ENCODE measurements at places on chromosomes 16 and 17.

DNA sequence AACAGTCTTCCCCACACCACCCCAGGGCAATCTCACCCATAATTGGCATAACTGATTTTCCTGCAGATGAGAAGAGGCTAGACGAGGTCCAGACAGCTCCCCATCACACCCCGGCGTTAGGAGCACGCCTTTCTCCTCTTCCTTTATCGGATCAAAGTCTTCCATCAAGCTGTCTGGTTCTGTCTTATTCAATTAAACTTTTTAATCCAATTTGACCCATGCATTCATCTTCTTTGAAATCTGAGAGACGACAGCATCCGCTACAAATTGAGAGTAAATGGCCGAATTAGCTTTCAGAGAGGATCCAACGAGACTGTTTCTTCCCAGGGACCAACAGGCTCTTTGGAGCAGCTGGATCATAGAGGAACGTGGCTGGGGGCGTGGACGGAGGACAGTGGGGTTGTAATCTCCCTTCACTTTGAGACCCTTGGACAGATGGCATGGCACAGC lies 44.4 kb upstream of the GPRC5B start:
- DNase-seq, result no peak

GRCh38 chr17:43917348-43918025 lies 10.2 kb upstream of the MPP2 start:
- DNase-seq, result no peak

- DNase-seq, result no peak
These were observed 104.0 kb upstream of the CDH5 start for GRCh38 chr16:66262253-66263167.

GRCh38 chr16:80691111-80691741 lies 113.2 kb downstream of the CDYL2 start:
- DNase-seq, result no peak

DNA sequence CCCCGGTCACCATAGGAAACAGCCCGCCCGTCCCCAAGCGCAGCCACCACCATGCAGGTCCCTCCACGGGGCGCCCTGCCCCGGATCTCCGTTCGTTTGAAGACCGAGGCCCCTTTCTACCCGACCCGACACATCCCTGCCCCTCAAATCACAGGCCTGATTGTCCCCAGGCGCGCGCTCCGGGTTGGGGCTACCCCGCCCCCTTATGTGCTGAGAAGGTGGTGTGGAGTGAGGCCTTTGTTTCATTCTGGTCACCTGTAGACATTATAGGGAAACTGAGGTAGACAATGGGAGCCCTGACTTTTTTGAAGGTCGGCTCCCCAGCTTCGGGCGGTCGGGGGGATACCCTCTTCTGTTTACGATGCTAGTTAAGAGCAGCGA lies 763 bp upstream of the ACTG1 start:
- no peak for DNase-seq

GRCh38 chr17:80362428-80363119 lies 52.4 kb upstream of the ENDOV start:
- DNase-seq, result no peak

DNA sequence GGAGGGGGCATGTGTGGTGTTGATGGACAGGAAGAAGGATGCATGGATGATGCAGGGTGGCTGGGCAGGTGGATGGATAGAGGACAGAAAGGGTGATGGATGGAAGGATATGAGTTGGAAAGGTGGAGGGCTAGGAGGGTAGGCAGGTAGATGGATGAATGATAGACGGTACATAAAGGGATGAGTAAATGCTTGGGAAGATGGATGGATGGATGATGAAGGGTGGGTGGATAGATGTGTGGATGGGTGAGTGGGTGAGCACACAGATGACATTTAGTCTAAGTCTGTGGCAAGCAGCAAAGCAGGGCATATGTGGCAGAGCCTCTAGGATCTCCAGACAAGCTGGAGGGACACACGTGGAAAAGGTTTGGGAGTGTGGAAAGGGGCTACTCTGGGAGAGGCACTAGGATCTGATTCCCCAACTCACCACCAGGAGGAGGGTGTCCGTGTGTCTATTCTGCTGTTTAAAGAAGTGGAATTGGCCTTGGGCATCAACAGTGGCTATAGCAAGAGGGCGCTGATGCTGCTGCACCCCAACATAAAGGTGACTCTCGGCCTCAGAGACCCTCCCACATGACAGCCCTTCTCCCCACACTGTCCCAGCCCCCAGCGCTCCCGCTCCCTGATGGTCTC lies 8.2 kb downstream of the PLD2 start:
- no peak for DNase-seq

DNA sequence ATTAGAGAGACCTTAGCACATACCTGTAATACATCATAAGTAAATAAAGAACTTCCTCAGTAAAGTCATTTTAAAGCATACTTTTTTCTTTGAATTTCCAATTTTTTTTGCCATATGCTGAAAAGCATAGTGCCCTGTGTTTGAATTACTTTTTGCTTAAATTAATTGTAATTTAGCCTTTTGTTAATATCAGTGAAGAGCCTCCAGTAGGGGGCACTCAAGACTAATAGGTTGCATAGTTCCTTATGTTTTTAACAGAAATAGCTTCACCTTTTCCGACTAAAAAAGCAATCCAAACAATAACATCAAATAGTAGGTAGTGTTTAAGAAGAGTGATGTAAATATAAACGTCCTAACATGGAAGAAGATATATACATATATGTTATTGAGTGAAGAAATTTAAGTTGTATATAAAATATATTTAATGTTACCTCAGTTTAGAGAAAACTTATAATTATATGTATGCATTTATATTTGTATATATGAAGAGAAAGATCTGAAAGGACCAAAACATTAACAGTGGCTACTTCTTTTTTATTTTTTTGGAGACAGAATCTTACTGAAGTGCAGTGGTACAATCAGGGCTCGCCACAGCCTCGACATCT lies 18.6 kb downstream of the RAD51C start:
- no peak for DNase-seq

GRCh38 chr17:60862482-60862881 lies 184.8 kb downstream of the BCAS3 start:
- DNase-seq, result no peak

GRCh38 chr16:10658943-10659342 lies 35.8 kb downstream of the TEKT5 start:
- no peak for DNase-seq

GRCh38 chr16:34801875-34802274 lies 1342.5 kb downstream of the TP53TG3F start:
- no peak for DNase-seq

- no peak for DNase-seq
These were observed 1.4 kb downstream of the MRPS7 start for GRCh38 chr17:75263055-75263454.

- DNase-seq, result no peak
These were observed 30.7 kb upstream of the CCNF start for GRCh38 chr16:2398520-2398919.

DNA sequence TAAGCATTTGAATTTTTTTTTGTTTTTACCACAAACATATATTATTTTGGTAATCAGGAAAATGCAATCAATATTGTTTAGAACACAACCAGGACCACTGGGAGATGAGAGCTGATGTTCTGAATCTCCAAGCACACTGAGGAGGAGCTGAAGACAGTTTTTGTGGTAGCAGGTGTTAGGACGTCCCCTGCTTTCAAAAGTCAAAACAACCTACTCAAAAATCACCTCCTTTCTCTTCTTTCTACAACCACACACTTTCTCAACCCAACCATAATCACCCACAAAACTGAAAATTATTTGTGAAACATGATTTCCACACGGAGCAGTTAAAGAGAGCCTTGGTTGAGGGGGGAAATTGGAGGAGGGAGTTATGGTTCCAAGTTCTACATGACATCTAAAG lies 26.7 kb upstream of the CFAP20 start:
- no peak for DNase-seq

- DNase-seq, result no peak
These were observed 2.9 kb downstream of the TMEM101 start for GRCh38 chr17:44011876-44012275.

GRCh38 chr17:34261568-34262337 lies 6.7 kb downstream of the CCL2 start:
- DNase-seq, result no peak

- DNase-seq, result no peak
These were observed 380 bp downstream of the HS3ST3A1 start for GRCh38 chr17:13601322-13601775.

DNA sequence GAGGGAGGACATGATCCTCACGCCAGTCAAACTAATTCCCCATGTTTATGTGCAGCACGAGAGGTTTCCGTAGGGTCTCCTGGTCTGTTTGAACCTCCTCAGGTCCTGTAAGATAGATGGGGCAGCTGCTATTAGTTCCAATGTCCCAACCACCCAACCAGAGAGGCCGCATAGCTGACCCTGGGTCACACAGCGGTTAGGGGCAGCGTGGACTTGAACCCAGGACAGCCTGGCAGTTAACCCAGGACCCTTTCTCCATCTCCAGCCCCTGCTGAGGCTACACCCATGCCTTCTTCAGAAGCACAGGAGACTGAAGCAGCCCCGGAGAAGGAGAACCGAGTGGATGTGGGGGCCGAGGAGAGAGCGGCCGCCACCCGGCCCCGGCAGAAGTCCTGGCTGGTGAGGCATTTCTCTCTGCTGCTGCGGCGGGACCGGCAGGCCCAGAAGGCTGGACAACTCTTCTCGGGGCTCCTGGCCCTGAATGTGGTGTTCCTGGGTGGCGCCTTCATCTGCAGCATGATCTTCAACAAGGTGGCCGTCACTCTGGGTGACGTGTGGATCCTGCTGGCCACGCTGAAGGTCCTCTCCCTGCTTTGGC lies 5.5 kb downstream of the OTOP3 start:
- no peak for DNase-seq

GRCh38 chr17:72604518-72604917 lies 483.7 kb downstream of the SOX9 start:
- DNase-seq, result no peak

GRCh38 chr16:73183611-73184092 lies 135.7 kb upstream of the ZFHX3 start:
- no peak for DNase-seq

DNA sequence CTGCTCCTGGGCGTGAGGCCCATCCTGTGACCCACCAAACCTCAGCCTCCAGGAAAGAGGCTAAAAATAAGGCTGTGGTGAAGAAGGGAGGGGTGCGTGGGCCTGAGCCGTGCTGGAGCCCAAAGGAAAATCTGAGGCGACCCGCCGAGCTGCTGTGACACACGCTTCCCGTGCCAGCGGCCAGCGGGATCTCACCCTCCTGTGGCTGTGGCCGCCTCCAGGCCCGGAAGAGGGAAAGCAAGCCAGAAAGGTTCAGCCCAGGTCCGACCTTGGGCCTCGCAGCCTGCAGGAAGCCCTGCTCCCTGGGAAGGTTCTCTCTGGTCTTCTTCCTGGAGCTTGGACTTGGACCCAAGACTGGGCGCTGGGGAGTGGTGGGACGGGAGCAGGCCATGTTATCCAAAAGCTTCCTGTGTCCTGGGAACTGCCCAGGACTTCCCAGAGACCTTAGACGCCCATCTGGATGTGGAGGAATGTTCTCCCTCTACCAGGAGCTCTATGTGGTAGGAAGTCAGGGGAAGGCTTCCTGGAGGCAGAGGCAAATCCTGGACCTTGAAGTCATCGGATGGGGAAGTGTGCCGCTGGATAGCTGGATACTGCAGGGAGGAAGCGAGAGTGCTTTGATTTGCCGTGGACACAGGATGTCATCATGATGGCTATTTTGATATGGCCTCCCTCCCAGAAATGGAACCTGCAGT lies 11.4 kb downstream of the SPNS2 start:
- no peak for DNase-seq

DNA sequence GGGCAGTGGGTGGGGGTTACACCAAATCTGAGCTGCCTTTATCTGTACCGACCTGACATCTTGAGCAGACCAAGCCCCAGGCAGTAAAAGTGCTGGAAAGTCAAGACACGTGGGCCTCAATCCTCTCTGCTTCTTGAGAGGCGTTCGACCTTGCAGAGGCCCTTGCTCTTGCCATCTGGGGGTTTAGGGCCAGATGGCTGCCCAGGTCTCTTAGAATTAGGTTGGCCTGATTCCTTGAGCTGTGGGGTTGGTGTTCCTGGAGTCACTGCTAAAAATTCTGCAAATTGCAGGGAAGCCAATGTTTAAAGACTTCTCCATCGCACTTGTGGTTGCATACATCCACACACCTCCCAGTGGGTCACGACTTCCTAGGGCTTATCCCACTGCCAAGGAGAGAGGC lies 238.2 kb upstream of the ASIC2 start:
- DNase-seq, result no peak

GRCh38 chr17:4405038-4405669 lies 28.6 kb upstream of the SPNS3 start:
- no peak for DNase-seq

- DNase-seq, result no peak
These were observed 740 bp downstream of the NFATC2IP start for GRCh38 chr16:28951410-28951943.

GRCh38 chr16:53741546-53741945 lies 37.6 kb downstream of the FTO start:
- DNase-seq, result no peak

GRCh38 chr17:44384281-44384822 lies 5.1 kb downstream of the ITGA2B start:
- DNase-seq, result no peak

- DNase-seq, result no peak
These were observed 766 bp upstream of the B3GNT9 start for GRCh38 chr16:67151431-67152097.

DNA sequence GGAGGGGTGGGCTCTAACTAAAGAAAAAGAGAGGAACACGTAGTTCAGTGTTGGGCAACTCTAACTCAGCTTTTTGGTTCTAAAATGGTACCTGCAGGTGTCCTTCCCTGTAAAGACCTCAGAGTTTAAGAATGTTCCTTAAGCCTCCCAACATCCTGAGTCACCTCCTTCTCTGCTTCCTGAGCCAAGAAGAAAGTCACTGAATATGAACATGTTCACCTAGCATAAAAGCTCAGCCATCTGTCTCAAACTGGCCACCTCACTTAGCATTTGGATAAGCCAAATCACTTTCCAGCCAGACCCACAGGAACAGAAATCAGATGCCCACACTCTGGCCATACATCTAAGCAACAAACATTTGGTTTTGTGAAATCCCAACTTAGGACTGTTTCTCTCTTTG lies 3.7 kb downstream of the TMEM98 start:
- no peak for DNase-seq

- DNase-seq, result no peak
These were observed 222.4 kb upstream of the AXIN2 start for GRCh38 chr17:65783845-65784334.

DNA sequence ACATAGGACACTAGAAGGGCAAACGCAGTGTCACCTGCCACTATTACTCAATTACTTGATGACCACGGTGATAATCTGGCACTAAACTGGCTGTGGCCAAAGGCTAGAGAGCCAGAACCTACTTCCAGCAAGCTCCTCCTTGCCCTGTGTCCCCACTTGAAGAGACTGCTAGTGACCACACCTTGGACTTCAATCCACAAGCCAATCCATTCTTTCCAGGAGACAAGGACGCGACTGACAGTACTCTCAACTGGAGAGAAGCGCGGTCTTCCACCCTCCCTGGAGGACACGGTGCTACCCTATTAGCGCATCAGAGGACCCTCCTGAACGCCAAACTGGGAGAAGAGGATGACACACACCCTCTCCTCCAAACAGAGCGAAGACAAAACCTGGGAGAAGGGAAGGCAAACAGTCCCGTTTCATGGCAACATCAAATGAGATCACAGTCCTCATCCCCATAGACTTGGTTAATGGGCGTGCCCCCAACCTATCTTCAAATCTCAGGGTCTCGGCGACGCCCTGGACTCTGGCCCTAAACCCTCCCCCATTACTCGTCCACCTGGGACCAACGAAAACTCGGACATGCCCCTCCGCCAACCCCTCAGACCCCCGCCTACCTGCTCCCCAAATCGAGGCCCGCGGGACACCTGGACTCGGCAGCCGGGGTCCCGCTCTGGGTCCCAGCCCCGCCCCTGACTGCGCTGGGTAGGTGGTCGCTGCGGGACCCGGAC lies 508 bp downstream of the FLCN start:
- no peak for DNase-seq

All from cortex of kidney (tissue), 1 donor.